A549 treated with ZK216348 at 1 μM for 4 hours (cell line): ENCODE measurements at places on chromosomes 1 and 21. TPM values are rescaled to one million over a fixed set of nuclear protein-coding genes. Genes with fewer than 3 reads are reported as not detected.

RPTN gene
- total RNA-seq = 0.07 TPM in 1 of 5 replicates, not detected in the others

RGS1 gene
- total RNA-seq = not detected in 5 replicates

KISS1 gene
- total RNA-seq = 0.48 to 0.56 TPM in 2 of 5 replicates, not detected in the others

SLAMF1 gene
- not detected in 5 replicates for total RNA-seq

KCNT2 gene
- 0.08 to 0.10 TPM in 2 of 5 replicates, not detected in the others for total RNA-seq

BCL10 gene
- total RNA-seq = 12.6 to 23.6 TPM (median 13.8 TPM) in 5 replicates

GCSAML gene
- not detected in 5 replicates for total RNA-seq

COL9A2 gene
- 0.23 to 0.48 TPM (median 0.24 TPM) in 3 of 5 replicates, not detected in the others for total RNA-seq

LCE1E gene
- not detected in 5 replicates for total RNA-seq

S100A14 gene
- total RNA-seq = 0.55 to 1.3 TPM (median 0.80 TPM) in 5 replicates

PTPRC gene
- not detected in 5 replicates for total RNA-seq
